Ureter (tissue), 1 donor: ENCODE measurements at places on chromosomes 5 and 9. TPM values are rescaled to one million over a fixed set of nuclear protein-coding genes. Genes with fewer than 3 reads are reported as not detected.

The SLCO6A1 gene
- not detected for total RNA-seq

The NR2F1 gene
- total RNA-seq: 64.4 TPM

GRCh38 chr5:77423022-77423750 is 68.9 kb downstream of the WDR41 start:
- no peak for DNase-seq

GRCh38 chr5:4553130-4553529 is 587.0 kb upstream of the ADAMTS16 start:
- no peak for DNase-seq

GRCh38 chr5:98899456-98899855 is 29.4 kb downstream of the CHD1 start:
- no peak for DNase-seq

DNA sequence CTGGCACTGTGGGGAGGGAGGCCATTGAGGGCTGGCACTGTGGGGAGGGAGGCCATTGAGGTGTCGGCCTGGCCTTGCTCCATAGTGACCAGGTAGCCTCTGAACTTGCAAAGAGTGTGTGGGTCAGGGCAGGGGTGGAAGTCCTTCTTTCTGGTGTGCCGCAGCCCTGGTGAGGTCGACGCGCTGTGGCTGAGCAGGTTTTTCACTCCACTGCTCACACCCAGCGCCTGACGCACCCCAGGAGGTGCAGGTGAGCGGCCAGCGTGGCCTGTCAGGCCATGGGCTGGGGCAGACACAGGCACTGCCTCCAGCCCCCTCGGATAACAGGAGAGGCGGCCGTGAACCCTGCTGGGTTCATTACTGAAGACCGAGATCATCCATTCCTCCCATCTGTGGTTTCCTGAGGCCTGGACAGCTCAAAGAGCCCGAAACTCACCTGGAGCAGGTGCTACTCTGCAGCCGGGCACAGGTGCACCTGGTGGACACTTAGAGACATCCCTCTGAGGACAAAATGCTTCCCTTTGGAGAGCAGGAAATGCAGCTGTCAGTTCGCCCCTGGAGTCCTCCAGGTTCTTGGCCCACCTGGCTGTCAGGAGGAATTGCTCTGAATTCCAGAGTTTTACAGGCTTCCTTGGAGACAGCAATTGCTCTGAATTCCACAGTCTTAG is 32.4 kb downstream of the LHX3 start:
- no peak for DNase-seq

- DNase-seq: no peak
Measured at GRCh38 chr9:77021291-77021894, 1.9 kb downstream of the FOXB2 start.

GRCh38 chr5:65928860-65929259 is 2.5 kb downstream of the ERBIN start:
- DNase-seq: no peak

- no peak for DNase-seq
Measured at GRCh38 chr5:33662722-33663427, 222.1 kb downstream of the TARS1 start.
